ENCODE measurements at places on chromosomes 2 and 18.
A peak's percentile ranks its signal among the peaks of the same experiment; 100 is the strongest.

DNA sequence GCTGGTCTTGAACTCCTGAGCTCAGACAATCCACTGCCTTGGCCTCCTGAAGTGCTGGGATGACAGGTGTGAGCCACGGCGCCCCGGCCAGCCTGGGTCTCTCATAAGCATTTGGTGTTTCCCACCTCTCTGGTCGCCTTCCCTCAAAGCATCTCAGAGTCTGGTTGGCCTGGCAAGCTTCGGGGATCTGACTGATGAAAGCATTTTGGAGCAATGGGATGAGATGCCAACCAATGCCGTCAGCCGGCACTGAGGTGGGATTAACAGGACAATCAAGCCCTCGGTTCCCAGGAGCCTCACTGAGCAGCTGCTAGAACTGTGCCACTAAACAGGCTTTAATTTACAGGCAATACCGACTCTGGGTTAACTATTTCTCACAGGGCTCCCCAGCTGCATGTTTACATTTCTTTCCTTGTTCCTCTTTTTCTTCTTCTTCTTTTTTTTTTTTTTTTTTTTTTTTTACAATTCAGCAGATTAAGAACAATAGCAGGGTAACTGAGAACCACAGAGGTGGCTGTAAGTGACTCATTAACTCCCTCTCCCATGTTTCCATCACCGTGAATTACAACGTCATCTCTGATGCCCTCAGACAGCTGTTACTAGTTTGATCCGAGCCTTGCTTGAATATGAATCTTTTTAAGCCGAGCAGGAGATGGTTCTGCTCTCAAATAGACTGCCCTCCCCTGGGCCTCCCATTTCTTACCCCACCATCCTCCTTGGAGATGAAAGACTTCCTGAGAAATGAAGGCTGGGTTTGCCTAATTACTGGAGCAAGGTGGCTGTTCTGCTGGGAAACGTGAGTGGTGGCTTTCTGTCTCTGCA, 37.9 kb downstream of the ODC1 start:
- DNase-seq: no peak

GRCh38 chr2:191202881-191203397, 42.3 kb upstream of the MYO1B start:
- no peak for DNase-seq

DNA sequence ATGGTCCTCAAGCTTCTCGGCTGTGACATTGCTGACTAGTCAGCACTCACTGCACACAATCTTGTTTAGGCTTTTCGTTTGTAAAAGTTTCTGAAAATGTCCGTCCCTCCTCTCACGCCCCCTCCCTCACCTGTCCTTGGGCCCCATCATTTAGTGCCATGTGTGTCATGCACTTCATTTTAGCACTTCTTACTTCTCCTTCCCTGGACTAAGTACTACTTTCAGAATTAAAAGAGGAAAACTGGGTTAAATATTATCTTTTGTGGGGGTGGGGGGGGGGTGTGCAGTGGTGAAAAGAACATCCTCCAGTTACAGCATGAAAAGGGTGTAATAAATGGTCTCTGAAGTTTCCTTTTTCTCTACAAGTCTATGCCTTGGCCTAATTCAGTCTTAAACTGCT, 182.0 kb upstream of the SP5 start:
- no peak for DNase-seq

DNA sequence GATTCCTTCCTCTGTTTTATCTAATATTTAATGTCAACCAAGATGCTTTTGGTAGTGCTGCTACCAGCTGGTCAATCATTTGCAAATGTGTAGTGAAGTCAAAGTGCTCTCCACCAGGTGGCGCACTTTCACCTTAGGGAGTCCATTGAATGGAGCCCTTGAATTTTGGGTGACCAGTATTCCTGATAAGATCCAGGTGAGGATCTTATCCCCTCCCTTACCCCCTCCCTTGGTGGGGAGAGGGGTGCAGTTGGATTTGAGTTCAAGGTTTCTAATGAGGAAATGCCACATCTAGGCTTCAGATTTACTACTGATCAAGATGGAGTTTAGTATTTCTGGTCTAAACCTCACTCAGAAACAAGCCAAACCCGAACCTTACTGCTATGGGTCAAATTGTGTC, 12.0 kb upstream of the E2F6 start:
- peak; percentile 90 for DNase-seq

- DNase-seq: no peak
These were observed 25.0 kb downstream of the MPPE1 start for GRCh38 chr18:11883153-11883552.

- DNase-seq: peak; percentile 79
These were observed 1.0 kb upstream of the NFATC1 start for GRCh38 chr18:79394534-79395307.

DNA sequence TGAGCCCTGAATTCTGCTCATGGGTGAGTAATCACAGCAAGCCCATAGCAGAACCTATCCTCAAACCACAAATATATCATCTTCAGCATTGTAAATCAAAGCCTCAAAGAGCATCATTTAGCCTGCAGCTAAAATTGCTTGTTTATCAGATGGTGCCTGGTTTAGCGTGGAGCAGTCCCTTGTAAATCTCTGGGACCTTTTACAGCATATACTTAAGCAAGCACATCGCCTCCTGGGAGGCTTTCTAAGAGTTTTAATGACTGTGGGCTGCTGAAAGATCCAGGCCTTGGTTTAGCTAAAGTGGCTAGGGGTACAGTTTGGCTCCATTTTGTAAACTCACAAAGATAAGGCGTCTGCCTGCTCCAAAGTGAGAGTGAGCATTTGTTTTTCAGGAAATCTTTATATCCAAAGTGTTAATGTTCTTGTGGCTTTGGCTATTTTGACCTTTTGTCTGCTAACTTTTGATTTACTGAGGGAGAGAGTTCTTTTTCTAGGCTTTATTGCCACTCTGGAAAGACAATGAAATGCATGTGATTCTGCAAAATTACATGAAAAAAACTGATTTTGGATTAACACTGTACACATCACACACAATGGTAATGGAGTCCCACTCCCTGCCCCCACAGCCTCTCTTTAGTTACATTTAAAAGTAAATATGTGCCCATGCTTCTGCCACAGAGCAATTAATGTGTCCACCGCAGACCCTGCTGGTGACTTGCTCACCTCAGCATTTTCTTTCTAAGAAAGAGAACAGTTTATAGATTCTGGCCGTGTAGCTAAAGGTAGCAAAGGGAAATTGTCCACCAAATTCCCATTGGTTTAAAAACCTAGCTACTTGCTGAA, 194.8 kb downstream of the LNPK start:
- DNase-seq: no peak

- DNase-seq: no peak
These were observed 2.3 kb upstream of the KIF1A start for GRCh38 chr2:240822280-240822847.

DNA sequence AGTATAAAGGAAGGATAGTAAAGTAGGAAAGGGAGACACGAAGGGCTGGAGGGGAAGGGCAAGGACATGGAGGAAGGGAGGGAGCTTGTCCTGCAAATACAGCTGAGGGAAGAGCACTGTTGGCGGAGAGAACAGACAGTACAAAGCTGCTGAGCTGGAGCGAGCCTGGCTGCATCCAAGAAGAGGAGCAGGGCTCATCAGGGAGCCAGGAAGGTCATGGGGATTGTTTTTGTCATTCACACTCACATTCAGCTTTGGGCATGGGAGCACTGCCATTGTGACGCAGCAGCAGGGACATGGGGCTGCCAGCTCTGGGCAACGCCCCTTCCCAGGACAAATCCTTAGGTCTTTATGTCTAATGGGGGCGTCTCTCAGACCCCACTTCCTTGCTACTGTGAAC, 125.1 kb downstream of the COPS8 start:
- no peak for DNase-seq

- DNase-seq: no peak
These were observed 121.4 kb upstream of the COL3A1 start for GRCh38 chr2:188852772-188853171.

- no peak for DNase-seq
These were observed 3.4 kb upstream of the ADD2 start for GRCh38 chr2:70771446-70771845.

DNA sequence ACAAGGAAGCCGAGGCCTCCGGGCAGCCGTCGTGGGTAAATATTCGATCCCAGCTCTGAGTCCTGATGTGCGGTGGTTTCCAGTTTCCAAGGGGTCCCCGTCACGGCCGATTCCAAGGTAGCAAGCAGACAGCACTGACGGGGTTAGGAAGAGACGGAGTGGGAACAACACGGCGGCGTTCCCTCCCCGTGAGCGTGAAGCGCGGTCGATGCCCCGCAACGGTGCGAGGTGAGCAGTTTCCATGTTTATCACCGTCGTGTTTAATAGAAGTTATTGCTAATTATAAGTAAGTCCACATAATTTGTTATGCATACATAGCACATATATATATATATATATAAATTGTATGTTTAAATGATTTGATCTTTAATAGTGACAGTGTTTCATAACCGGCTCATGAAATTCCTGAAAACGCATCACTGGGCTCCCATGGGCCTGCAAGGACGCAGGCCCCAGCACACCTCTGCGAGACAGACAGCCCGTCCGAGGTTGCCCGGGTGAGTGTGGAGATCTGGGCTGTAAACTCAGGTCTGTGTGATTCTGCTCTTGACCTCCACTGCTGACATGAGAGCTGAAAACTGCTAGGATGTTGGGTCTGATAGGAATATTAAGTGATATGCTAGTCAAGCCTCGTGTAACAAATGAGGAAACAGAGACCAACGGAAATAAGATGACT, 243.5 kb upstream of the SALL3 start:
- DNase-seq: no peak

DNA sequence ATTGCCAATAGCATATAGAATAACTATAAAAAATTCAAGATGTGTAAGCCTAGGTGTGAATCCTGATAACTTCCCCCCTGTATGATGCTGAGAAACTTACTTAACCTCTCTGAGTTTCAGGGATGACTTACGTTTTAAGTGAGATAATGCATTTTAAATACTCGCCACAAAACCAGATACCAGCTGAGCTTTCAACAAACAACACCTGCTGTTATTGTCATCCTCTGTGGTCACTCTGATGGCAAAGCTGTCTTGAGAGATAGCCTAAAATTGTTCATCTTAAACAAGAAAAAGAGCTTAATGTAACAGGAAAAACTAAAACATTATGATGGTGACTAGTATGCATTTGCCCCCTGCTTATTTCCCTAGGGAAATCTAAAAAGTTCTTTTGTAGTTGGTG, 131.5 kb downstream of the RAD51AP2 start:
- no peak for DNase-seq

- no peak for DNase-seq
These were observed 11.2 kb downstream of the CASP10 start for GRCh38 chr2:201194097-201194496.

GRCh38 chr18:34890486-34891085, 150.6 kb upstream of the MAPRE2 start:
- DNase-seq: no peak

DNA sequence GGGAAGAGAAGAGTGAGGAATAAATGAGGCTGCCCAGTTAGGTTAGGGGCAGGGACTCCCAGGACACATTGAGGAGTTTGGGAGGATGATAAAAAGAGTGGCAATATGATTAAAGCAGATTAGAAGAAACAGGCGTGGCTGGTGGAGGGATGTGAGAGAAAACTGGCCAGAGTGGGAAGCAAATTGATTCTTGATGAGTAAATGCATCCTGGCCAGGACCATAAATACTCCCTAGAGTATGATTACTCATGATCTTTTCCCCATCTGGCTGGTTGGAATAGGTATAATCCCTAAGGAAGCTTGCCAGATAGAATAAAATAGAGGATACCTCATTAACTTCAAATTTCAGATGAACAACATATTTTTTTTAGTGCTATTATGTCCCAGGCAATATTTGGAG, 21.5 kb upstream of the DAW1 start:
- no peak for DNase-seq

All from left lung (tissue), 14 donors.